ENCODE measurements at places on chromosomes 13 and 19.

DNA sequence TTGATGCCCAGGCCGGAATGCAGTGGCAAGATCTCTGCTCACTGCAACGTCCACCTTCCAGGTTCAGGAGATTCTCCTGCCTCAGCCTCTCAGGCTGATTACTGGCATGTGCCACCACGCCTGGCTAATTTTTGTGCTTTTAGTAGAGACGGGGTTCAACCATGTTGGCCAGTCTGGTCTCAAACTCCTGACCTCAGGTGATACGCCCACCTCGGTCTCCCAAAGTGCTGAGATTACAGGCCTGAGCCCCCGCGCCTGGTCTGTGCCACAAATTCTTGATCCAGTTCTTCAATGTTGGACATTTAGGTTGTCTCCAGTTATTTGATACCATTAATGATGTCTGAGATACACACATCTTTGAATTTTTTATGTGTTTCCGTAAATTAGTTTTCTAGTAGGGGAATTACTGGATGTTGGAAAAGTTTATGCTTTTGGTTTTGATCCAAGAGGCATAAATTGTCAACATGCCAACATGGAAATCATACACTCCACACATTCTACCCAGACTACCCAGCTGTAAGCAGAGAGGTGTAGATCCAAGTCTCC is 525 bp upstream of the COG3 start:
- no peak for DNase-seq

GRCh38 chr13:27349458-27349857 is 75.0 kb upstream of the GTF3A start:
- no peak for DNase-seq

DNA sequence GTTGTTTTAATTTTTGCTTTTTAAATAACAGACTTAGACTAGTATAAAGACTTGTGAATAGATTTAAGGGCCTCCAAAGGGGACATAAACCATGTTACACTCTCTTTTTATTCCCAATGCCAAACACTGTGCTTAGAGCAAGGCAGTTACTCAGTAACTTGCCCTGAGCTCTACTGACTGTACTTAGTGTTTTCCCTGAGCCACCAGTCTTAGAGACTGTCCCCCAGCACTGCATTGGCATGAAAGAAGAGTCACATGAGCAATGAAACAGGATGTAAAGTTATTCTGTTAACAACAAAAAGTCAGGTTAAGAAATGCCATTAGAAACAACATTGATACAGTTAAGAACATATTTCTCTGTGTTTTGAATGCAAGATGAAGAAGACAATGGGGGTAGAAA is 187.9 kb downstream of the TBC1D4 start:
- no peak for DNase-seq

DNA sequence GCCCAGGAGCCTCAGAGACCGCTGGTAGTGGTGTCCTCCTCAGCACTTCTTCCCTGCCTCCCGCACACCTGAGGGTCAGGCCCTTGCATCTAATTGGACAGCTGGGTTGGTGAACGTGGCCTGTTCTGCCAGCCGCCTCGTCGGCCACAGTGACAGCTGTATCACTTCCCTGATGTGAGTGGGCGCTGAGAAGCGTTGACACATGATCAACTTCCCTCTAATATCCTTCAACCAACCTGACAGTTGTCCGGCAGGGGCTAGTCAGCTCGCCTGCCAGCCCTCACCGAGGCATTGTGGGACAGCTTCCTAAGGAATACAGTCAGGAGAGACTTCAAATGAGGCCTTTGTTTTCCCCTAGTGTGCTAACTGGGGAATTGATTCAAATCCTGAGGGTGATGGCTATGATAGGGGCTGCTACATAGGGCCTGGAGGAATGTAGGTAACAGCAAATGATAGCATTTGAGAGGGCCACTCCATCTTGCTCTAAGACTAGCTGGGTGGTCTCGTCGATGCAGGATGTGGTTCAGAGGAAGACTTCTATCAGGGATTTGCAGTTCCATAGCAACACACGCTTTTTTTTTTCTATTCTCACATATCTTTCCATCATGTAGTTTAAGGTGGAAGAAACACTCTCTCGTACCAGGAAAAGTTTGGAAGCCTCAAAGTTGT is 230.8 kb downstream of the TSHZ3 start:
- DNase-seq, result no peak

DNA sequence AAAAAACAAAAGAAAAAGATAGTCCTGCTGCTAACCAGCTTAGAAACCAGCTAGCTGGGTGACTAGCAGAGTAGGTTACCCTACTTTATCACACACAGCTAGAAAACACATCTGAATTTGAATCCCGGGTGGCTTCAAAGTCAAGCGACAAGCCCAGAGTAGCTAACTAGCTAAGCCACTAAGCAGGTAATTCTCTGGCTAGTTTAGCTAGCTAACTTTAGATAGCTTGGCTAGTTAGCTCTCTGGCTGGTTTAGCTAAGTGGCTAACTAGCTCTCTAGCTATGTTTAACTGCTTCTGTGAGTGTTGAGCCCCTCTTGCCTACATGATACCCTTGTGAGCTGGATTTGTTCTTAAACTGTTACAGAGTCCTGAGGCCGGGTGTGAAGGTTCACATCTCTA is 12.4 kb downstream of the MYH14 start:
- no peak for DNase-seq

GRCh38 chr13:101416181-101417042 is at the start of gene NALCN:
Gene NALCN, minus strand, starts transcription at chr13:101416508. Its CDS starts 17,382 bp downstream, at chr13:101399126.
- no peak for DNase-seq

DNA sequence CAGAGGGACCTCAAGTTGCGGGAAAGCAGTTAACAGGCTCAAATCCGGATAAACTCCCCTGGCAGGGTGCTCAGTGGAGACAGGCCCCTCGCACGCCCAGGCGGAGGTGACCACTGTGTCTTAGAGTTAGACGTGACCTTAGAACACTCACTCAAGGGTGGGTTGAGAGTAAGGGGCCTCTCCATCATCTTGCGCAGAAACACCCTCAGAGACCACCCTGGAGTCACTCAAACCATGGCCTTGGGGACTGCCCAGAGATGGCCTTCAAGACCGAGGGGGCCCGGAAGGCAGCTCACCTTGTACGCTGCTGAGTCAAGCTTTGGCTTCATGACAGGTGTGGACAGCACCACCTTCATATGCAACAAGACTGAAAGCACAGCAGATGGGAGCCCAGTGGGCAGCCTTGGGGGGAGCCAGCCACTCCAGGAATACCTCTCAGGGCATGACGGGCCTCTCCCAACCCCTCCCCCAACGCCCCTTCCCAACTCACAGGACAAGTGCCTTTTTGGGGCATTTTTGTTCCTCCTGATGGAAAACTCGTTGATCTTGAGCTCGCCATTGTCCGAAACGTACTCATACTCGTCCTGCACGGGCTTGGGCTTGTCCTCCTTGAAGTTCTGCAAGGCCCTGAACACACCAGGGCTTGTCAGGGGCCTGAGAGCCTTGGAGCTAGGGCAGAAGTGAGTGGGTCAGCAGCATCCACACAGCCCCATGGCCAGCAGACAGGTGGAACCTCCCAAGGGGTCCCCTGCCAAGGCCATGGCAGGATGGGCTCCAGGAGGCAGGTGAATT is 229.2 kb downstream of the TUBA3C start:
- DNase-seq, result no peak

DNA sequence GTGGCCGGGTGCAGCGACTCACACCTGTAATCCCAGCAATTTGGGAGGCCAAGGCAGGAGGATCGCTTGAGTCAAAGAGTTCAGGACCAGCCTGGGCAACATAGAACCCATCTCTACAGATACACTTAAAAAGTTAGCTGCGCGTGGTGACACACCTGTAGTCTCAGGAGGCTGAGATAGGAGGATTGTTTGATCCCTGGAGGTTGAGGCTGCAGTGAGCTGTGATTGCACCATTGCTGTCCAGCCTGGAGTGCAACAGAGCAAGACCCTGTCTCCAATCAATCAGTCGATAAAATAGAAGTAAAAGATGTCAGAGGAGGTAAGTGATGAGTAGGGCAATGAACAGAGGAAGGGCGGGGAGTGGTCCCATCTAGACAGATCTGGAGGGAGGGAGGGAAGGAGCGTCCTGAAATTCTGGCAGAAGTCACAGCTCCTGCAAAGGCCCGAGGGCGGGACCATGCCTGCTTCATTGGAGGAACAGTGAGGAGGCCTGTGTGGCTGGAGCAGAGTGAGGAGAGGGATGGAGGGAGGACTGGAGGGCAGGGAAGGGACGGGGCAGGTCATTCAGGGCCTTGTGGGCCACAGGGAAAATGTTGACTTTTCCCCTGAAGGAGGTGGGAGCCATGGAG is 9.7 kb downstream of the SMIM24 start:
- no peak for DNase-seq

DNA sequence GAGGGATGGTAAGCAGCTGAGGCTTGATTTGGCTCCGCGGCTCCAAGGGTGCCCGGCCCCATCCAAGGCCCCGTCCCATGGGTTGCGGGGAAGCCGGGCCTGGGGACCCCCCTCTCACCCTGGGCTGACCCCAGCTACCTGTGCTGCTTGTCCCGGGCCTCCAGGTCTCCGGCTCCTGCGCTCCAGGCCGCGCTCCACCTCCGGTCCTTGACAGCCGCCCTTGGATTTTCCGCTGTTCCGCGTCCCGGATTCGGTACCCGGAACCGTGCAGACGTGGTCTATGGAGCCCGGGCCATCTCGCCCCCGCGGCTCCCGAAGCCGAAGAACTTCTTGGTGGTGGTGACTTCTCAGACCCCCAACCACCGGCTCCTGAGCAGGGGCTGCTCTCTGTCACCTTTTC is 48.3 kb upstream of the C1QTNF9B start:
- no peak for DNase-seq

- no peak for DNase-seq
Observed at GRCh38 chr19:42284591-42285341, 15.7 kb downstream of the CIC start.

- no peak for DNase-seq
Observed at GRCh38 chr13:112053744-112054615, 13.0 kb upstream of the SOX1 start.

DNA sequence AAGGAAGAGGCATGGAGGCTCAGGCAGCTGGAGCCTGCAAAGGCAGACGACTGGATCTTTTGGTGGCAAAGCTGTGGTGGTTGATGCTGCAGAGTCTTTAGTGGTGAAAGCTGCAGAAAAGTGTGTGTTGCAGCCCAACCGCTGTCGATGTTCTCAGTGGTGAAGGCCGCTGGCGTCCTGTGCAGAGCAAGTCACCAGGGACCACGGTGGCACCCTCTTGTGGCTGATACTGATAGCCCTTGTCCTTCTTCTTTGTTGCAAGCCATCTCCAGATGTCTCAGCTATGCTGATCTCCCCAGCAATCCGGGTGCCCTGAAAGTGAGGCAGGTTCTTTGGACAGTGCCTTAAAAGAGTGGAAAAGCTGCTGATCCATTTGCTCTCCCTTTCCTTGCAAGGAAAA is 610.9 kb upstream of the PCDH9 start:
- DNase-seq, result no peak

- no peak for DNase-seq
Observed at GRCh38 chr19:36009633-36010379, 1.2 kb upstream of the SYNE4 start.

- DNase-seq, result no peak
Observed at GRCh38 chr13:112845511-112846144, 123.4 kb upstream of the MCF2L start.

- DNase-seq, result no peak
Observed at GRCh38 chr19:15635016-15635805, 5.5 kb upstream of the CYP4F3 start.

GRCh38 chr13:23159760-23160637 is 20.8 kb upstream of the SGCG start:
- no peak for DNase-seq

DNA sequence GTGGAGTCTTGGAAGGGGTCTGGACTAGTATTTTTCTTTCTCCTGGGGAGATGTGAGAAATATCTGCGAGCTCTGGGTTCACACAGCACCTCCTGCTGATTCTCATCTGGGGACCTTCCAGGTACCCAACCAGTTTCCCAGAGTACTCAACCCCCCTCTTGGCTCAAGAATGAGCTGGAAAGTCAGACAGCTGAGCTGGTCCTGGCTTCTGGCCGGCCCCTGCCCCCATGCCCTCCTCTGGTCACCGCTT is 2.2 kb upstream of the PDE4A start:
- DNase-seq, result no peak

- DNase-seq, result no peak
Observed at GRCh38 chr13:95713651-95714050, 36.7 kb downstream of the DNAJC3 start.

DNA sequence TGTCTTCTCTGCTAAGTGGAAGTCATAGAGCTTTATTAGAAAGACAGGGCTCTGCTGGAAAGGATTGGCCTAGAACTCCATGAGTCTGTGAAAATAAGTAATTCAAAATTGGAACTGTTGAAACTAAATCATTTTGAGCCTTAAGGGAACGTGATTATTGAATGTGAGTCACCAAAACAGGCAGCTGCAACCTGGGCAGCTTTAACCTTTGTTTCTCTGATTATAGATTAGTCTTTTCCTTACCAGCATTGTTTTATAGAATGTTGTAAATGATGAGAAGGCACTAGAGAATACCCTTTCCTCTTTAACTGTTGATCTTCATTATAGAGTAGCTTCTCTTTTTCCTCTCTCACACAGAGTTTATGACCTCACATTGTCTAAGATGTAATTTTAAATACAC is 638.8 kb upstream of the SLITRK6 start:
- no peak for DNase-seq

GRCh38 chr13:23146006-23146405 is 34.8 kb upstream of the SGCG start:
- DNase-seq, result no peak

DNA sequence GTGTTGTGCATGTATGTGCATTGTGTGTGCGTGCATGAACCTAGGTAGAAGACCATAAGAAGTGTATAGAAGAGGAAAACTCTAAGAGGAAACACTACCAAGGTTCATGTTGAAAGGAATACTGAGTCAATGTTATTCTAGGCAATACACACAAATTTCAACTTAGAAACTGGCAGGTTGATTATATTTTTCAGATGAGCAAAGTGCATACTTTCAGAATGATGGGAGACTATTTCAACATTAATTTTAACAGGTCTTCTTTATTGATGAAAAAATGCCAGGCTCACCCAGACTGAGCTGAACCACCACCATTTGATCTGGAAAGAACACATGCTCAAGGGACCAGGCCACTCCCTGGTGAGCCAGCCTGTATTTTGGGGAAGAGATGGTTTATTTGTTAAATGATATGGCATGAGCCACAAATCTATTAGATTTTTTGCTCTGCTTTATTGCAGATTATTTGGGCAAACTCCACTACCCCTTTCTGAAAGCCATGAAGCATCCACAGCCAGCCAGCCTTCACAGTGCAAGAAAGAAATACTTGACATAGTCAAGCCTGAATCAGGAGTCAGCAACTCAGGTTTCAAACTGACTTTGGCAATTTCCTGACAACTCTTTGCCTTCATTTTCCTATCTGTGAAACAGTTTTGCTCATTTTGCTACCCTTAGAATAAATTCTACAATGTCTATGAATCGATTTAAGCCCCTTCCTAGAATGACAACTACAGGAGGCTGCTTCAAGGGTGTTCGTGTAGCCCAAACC is 368.9 kb downstream of the COG6 start:
- DNase-seq, result no peak

DNA sequence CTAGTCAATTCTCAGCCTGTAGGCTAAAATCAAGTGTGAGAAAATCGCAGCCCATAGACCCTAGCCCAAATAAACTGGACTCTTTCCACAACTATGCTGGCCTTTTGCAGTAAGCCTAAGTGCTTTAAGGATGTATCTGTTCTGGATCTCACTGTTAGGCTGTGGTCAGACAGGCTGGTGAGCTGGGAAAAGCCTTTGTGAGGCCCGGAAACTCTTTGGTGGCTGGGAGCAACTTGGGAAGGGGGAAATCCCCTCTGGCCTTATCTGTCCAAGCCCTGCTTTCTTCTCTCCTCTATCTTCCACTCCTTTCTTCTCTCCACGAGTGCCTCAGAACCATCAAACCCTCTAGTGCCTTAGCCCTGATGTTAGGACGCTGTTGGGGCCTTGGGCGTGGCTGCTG is 135.4 kb downstream of the LACC1 start:
- no peak for DNase-seq
